Frontal cortex (tissue), 4 donors: ENCODE measurements at places on chromosomes 1 and 21.

DNA sequence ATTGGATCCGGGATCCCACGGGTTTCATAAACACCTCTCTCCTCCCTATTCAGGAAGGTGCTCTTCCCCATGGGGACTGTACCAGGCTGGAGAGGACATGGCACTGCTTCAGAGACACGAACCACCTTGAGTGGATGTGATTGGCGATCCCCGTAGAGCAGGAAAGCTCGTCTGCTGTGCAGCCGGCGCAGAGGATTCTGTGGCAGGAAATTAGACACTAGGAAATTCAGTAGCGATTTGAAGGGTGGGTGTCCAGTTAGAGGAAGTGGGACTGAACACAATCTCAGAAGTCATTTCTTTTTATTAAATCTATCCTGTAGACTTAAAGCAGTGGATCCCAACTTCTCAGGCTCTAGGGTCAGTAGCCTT lies 767 bp downstream of the PDIK1L start:
- peak; percentile 20 for DNase-seq

GRCh38 chr1:168960595-168960994 lies 145.9 kb upstream of the ATP1B1 start:
- DNase-seq: no peak

- no peak for DNase-seq
These were observed 5.8 kb upstream of the TGFB2 start for GRCh38 chr1:218339267-218339831.

DNA sequence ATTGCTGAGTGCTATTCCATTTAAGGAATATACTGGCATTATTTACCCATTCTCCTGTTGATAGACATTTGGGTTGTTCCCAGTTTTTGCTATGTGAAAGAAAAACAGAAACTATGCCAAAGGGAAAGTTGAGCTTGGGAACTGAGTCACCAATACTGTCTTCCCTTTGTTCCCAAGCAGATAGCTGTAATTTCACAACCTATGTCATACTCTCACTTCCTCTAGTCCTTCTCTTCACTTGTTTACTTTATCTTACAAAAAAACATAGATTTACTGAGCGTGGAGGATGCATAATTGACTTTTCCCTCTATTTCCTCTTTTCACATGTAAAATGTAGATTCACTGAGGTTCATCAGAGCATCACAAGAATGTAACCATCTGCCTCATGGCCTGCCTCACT lies 32.4 kb upstream of the PGBD5 start:
- DNase-seq: no peak

DNA sequence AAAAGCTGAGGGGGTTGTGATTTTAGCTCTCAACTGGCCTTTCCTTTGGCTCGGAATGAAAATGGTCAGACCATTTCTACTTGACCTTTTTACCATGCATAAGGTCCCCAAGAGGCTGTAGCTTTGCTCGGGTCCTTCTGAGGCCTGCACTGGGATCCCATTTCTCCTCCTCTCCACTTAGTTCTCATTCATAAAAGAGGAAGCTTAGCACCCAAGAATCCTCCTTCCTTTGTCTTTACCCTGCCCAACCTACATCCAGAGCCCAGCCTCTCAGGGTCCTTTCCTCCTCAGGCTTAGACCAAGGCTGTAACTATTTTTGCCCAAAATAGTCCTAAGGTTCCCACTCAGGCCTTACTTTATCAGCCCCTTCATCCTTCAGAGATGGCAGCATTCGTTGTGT lies 6.0 kb upstream of the SLC27A3 start:
- no peak for DNase-seq

DNA sequence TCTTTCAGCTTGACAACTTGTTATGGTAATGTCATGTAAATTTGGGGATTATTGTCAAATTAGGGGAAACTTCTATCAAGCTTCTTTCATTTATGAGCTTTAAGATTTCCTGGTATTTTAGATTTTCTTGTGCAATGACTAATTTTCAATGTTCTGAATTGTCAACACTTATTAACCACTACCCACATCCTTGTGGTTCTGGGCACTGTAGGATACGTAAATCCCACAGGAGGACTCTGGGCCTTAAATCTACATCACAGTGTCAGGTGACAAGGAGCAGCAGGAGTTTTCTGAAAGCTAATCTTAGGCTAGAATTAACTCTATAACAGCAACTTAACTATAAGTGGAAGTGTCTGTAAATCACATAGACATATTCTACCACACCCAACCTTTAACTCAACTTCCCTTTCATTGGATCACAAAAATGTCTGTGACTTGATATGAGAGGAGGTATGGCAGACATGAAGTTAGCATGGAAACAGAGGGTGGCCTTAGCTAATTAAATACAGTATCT lies 397.7 kb downstream of the HLX start:
- DNase-seq: no peak

- DNase-seq: no peak
These were observed 3.3 kb upstream of the FAM78B start for GRCh38 chr1:166170075-166170474.

DNA sequence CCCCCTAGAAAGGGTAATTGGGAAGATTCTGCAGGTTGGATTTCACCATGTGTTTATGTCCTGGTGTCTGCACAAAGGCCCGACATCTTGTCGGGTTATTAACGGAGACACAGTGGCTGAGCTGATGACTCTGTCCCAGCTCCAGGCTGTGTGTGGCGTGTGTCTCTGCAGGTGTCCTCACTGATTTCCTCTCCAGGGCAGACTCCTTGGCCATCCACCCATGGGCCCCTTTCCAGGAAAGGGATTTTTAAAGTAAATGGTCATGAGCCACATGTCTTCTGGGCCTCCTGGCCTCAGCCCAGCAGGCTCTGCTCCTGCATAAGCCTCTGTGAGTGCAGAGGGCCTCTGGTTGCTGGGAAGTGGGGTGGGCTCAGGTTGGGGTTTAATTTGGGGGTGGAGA lies 418.7 kb upstream of the VAMP3 start:
- DNase-seq: no peak

DNA sequence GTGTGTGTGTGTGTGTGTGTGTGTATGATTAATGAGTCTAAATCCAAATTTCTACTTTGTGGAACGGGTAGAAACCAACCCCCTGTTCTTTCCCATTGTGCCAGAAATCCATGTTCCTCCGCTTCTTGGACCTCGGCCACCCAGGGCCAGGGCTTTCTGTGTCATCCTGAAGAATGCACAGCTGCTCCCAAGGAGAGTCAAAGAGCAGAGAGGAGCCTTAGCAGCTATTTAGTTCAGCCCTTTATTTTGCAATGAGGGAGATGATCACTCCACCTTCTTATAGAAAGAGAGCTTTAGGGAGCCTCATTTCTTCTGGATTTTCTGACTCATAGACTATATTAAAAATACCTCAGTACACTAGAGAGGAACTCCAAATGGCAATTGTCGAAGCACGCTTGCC lies 489.3 kb upstream of the VAMP3 start:
- no peak for DNase-seq

DNA sequence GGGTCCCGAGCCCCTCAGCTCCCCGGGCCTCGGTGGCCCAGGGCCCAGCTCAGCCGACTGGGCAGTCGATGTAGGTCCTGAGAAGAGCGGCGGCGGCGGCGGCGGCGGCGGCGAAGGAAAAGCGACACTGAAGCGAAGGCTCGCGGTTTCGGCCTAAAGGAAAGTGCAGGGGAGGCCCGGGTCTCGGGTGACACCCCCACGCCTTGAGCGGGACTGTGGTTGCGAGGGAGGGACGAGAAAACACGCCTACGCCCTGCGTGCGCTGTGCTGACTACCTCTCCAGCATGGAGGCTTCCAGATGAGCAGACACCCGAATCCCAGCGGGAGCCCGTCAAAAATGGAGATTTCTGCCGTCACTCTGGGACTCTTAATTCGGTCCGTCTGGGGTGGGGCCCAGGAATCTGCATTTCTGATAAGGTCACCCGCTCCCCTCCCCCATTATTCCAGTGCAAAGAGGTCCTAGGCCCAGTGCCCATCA lies 31.2 kb downstream of the DNTTIP2 start:
- DNase-seq: peak; percentile 54

DNA sequence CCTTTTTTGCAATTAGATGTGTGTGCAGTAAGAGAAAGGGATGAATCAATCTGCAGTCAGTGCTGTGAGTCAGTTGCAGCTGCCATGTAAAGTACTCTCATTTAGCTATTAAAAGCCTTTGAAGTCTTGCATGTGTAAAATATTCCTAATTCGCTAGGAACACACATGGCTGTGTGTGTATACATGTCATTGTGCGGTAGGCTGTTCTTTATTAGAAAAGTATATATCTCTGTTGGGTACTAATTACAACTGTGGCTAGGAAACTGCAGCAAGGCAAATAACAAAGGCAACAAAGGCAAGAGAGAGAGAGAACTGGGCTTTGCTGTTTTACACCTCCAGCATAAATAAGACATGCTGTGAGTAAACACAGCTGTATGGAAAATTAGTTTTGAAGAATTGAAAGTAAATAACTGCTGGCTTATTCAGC lies 41.7 kb downstream of the EPB41 start:
- no peak for DNase-seq

DNA sequence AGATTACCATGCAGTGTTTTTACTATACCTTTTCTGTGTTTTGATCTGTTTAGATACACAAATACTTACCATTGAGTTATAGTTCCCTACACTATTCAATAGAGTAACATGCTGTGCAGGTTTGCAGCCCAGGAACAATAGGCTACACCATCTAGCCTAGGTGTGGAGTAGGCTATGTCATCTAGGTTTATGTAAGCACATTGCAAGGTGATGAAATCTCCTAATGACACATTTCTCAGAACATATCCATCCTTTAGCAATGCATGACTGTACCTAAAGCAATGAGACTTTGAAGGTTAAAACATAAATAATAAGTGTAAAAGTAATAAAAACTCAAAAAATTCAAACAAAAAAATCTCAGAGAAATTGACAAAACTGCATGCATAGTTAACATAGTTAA lies 358.6 kb downstream of the USH2A start:
- DNase-seq: no peak
